ENCODE measurements at places on chromosomes 16 and 17. TPM values are rescaled to one million over a fixed set of nuclear protein-coding genes. Genes with fewer than 3 reads are reported as not detected.

Gene DPEP3
- total RNA-seq = not detected

DNA sequence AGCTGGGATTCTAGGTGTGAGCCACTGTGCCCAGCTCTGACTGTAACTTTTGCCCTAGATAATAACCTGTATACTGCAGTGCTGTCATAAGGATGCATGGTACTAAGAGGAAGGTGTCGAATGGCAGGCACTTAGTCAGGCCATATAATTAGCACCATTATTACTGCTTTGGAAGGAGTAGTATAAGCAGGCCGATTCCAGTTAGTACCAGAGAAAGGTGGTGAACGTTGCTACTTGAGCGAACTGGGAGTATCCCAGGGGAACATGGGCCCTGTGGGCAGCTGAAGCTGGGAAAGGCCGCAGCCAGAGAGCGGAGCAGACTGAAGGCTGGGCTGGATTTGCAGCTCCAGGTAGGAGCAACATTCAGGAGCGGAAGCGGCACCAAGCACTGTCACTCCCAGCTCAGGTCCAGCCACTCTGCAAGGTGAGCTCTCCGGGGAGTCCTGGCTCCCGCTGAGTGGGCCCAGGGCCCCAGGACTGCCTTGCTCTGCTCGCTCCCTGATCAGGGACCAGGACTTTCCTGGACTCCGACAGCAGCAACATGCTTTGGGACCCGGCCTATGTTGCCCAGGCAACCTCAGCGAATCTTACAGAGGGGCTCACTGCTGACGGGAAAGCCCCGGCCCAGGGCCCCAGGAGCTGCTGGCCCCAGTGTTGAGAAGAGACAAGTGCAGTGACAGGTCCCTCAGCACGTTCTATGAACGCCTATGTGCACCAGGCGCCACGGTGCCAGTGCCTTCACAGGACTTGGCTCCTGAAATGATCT is 28.6 kb downstream of the C16orf74 start:
- DNase-seq = peak; percentile 49

DNA sequence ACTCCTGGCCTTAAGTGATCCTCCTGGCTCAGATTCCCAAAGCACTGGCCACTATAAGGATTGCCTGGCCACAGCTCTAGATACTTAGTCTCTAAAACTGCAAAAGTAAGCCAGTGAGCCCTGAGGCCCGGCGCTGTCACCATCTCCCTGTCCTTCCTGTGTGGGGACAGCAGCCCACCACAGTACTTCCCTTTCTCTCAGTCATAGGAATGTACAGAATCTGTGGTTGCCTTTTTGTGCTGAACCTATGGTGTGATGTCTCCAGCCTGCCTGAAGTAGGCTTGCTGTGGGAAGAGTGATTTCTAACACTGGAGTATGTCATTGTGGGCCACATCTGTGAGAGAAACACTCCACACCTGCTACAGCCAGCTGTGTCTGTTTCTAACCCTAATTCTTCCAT is 24.7 kb downstream of the NTAN1 start:
- no peak for DNase-seq

GRCh38 chr17:28871056-28871579 is 16.3 kb downstream of the ERAL1 start:
- no peak for DNase-seq

DNA sequence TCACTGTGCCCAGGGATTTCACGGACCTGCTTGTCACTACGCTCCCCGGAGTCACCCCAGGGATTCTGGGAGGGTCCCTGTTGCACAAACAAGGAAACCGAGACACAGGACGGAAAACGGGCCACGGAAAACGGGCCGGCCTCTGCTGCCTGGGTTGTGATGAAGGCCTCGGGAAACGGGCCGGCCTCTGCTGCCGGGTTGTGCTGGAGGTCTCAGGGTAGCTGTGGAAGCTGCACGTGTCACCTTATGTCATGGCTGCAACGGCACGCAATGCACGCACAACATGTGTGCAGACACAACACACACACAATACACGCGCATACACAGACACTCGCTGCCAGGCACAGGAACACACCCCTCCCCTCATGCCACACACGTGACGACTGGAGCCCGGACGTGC is 27.0 kb upstream of the GNG13 start:
- no peak for DNase-seq

- DNase-seq = no peak
Observed at GRCh38 chr16:68155425-68155824, 70.3 kb downstream of the NFATC3 start.

DNA sequence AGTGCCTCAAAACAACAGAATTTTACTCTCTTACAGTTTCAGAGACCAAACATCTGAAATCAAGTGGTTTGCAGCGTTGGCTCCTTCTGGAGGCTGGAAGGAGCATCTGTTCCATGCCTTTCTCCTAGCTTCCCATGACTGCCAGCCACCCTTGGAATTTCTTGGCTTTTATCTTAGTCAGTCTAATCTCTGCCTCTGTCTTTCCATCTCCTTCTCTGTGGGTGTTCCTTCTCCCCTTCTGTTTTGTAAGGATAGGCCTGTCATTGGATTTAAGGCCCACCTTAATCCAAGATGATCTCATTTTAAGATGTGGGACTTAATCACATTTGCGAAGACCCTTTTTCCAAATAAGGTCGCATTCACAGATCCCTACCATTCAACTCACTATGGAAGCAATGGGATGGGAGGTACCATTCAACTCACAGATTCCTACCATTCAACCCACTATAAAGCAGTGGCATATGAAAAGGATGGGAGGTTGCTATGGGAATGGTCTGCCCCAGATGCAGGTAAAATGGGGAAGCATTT is 321.8 kb downstream of the WWOX start:
- DNase-seq = no peak

Data from PC-9 (cell line).